ENCODE measurements at places on chromosomes 7 and 10.

- no peak overlapping the region for H3K4me3 ChIP-seq
- peaks cover 13% of the 10 kb centered on the region for H3K27me3 ChIP-seq
- no peak for DNase-seq
- H3K4me1 ChIP-seq = peaks cover 65% of the 10 kb centered on the region
- H3K36me3 ChIP-seq = no peaks in the 10 kb centered on the region
- peak overlapping the region; percentile 9 for H3K27ac ChIP-seq
Observed at GRCh38 chr7:24974026-24974832, 5.7 kb downstream of the OSBPL3 start.

GRCh38 chr10:73781548-73781878 lies 335 bp upstream of the CHCHD1 start:
- no peak for DNase-seq
- H3K27me3 ChIP-seq = no peaks in the 10 kb centered on the region
- peaks cover 13% of the 10 kb centered on the region for H3K36me3 ChIP-seq
- H3K27ac ChIP-seq = peak overlapping the region; percentile 99
- H3K4me1 ChIP-seq = peaks cover 31% of the 10 kb centered on the region

DNA sequence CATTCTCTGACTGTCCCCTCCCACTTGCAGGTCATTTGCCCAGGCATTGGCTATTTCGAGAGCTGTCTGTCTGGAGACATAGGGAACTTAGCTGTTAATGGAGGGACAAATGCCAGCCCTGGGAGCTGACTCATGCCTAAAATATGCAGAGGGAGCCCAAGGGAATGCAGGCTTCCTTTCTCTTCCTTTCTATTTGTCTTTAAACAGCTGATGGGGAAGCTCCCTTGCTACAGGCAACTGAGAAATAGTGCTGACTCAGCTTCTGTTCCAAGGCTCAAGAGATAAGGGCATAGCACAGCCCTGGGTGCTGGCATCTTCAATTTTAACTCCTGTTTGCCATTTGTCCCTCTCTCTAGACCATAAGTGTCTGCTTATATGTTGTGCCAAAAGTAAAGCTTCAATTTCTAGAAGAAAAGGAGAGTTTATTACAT lies 82.7 kb upstream of the C1GALT1 start:
- H3K36me3 ChIP-seq = no peaks in the 10 kb centered on the region
- H3K27ac ChIP-seq = peak overlapping the region; percentile 92
- H3K27me3 ChIP-seq = no peaks in the 10 kb centered on the region
- DNase-seq = peak; percentile 84

DNA sequence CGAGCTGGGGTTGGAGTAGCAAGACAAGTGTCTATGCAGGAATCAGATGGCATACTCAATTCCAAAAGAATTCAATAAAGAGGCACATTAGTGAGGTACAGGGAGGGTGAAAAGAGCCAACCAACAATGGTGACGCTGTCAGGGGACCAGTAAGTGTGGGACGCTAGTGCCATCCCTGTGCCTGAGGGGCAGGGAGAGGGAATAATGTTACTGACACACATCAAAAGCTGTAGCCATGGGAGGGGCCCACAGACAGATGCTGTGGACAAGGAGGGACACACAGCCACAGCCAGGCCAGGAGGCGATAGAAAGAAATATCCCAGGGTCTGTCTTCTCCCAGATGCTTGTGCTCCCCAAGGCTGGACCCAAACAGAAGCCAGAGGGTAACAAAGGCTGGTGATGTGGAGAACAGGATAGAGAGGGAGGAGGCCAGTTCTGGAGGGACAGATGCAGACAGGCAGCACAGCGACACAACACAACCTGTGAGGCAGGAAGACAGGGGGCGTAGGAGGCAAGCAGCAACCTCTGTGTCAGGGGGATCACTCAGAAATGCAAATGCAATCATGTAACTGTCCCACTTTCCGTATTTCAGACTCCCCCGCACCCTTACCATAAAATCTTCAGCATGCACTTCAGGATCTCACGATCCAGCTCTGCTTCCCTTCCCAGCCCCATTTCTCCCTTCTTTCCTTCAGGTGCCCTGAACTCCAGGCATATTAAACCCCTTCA lies 240.5 kb upstream of the FZD8 start:
- peaks cover 27% of the 10 kb centered on the region for H3K4me1 ChIP-seq
- no peak overlapping the region for H3K27ac ChIP-seq
- H3K36me3 ChIP-seq = peaks cover under 1% of the 10 kb centered on the region
- H3K4me3 ChIP-seq = no peak overlapping the region

DNA sequence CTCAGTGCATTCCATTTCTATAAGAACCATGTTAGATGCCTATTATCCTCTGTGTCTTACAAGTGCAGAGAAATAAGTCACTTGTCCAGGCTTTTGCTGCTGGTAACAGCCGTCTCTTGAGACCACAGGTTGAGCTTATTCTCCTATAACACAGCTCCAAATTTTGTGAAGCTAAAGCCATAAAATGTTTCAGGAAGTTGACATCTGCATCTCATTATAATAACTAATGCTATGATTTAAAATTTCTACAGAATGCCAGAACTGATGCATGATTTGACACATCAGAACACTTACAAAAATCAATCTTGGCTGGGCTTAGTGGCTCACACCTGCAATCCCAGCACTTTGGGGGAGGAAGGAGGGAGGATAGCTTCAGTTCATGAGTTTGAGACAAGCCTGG lies 986.9 kb downstream of the TYW1 start:
- H3K36me3 ChIP-seq = no peaks in the 10 kb centered on the region
- no peaks in the 10 kb centered on the region for H3K4me1 ChIP-seq
- DNase-seq = no peak
- H3K27ac ChIP-seq = no peak overlapping the region
- H3K4me3 ChIP-seq = no peak overlapping the region
- no peaks in the 10 kb centered on the region for H3K27me3 ChIP-seq

GRCh38 chr10:102001435-102002068 lies 54.4 kb downstream of the ARMH3 start:
- H3K27ac ChIP-seq = 0 out of 2 replicates have a peak overlapping the region, but pooled peaks have one; percentile 28
- H3K4me1 ChIP-seq = no peaks in the 10 kb centered on the region
- no peaks in the 10 kb centered on the region for H3K27me3 ChIP-seq
- peaks cover 20% of the 10 kb centered on the region for H3K36me3 ChIP-seq
- no peak overlapping the region for H3K4me3 ChIP-seq

DNA sequence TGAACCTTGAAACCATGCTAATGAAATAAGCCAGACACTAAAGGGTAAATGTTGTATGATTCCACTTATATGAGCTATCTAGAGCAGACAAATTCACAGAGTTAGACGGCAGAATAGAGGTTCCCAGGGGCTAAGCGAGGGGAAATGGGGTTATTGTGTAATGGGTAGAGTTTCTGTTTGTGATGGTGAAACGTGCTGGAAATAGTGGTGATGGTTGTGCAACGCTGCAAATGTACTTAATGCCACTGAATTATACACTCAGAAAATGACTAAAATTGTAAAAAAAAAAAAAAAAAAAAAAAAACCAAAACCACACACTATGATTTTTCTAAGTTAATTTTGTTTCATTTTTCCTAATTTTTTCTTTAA lies 30.0 kb downstream of the SFXN4 start:
- no peaks in the 10 kb centered on the region for H3K27me3 ChIP-seq
- no peak for DNase-seq
- no peak overlapping the region for H3K4me3 ChIP-seq
- H3K36me3 ChIP-seq = peaks cover 38% of the 10 kb centered on the region
- H3K27ac ChIP-seq = no peak overlapping the region
- no peaks in the 10 kb centered on the region for H3K4me1 ChIP-seq

- H3K4me1 ChIP-seq = peaks cover 36% of the 10 kb centered on the region
- H3K36me3 ChIP-seq = peaks cover 5% of the 10 kb centered on the region
- peak overlapping the region; percentile 98 for H3K4me3 ChIP-seq
- H3K27ac ChIP-seq = peak overlapping the region; percentile 99
- no peak for DNase-seq
Observed at GRCh38 chr10:87862679-87863052, 667 bp downstream of the KLLN start.

DNA sequence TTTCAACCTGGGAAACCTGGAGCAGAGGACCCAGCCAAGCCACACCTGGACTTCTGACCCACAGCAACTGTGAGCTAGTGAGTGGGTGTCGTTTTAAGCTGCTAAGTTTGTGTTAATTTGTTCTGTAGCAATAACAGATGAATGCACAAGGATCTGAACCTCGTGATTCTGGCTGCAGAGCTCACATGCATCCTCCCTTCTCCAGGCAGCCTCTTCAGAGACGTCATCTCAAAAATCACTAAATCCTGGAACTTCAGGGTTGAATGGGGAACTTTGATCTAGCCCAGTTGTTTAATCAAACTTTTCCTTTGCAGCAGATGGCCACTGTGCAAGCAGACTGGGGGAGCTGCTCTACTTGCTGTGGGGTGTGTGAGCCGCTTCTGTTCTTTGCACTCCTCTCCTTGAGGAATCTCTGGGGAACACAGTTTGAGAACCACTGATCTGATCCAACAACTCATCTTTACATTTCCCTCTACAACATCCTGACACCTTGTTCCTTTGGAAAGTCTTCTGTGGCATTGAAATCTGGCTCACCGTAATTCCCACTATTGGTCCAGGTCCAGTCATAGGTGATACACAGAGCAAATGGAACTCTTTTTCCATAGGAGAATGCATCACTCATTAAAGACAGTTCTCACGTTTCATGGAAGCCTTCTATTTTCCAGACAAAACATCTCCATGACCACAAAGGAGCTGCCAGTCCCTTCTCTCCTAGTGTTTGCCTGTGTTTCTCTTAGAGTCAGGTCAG lies 90.3 kb downstream of the CHN2 start:
- DNase-seq = no peak
- peaks cover 34% of the 10 kb centered on the region for H3K4me1 ChIP-seq
- H3K27ac ChIP-seq = no peak overlapping the region
- H3K4me3 ChIP-seq = no peak overlapping the region
- H3K27me3 ChIP-seq = no peaks in the 10 kb centered on the region

- no peak overlapping the region for H3K4me3 ChIP-seq
- no peaks in the 10 kb centered on the region for H3K36me3 ChIP-seq
- no peak overlapping the region for H3K27ac ChIP-seq
- peak; percentile 79 for DNase-seq
- peaks cover 4% of the 10 kb centered on the region for H3K27me3 ChIP-seq
Observed at GRCh38 chr10:103592186-103593021, 98.9 kb downstream of the NEURL1 start.

GRCh38 chr7:149742075-149742701 lies 31.2 kb downstream of the ZNF467 start:
- DNase-seq = peak; percentile 88
- H3K4me1 ChIP-seq = peaks cover 3% of the 10 kb centered on the region
- H3K4me3 ChIP-seq = peak overlapping the region; percentile 73

GRCh38 chr7:73866446-73866767 lies 5.4 kb downstream of the TMEM270 start:
- no peak overlapping the region for H3K27ac ChIP-seq
- H3K4me1 ChIP-seq = peaks cover 14% of the 10 kb centered on the region
- H3K27me3 ChIP-seq = no peaks in the 10 kb centered on the region

GRCh38 chr10:123013456-123014419 lies 4.9 kb downstream of the ACADSB start:
- H3K4me3 ChIP-seq = no peak overlapping the region
- H3K27me3 ChIP-seq = peaks cover 64% of the 10 kb centered on the region
- peaks cover 52% of the 10 kb centered on the region for H3K4me1 ChIP-seq
- DNase-seq = no peak
- peaks cover 28% of the 10 kb centered on the region for H3K36me3 ChIP-seq

DNA sequence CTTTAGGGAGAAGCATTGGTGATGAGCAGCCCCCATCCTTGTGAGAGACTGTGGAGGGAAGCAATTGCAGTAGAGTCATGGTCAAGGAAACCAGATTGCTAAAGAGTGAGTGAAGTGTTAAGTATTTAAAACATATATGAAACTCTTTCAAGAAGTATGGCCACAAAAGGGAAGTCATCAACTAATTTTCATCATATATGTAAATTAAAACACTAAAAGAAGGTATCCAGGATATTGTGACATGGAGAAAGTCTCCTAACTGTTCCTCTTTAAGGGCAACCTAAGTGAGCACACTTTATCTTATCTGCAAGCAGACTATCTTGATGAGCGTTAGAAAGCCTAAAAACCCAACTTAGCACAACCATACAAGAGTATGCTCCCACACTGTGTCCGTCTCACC lies 69.7 kb downstream of the CD36 start:
- peaks cover 3% of the 10 kb centered on the region for H3K27me3 ChIP-seq
- H3K4me1 ChIP-seq = peaks cover 16% of the 10 kb centered on the region
- no peak for DNase-seq
- H3K36me3 ChIP-seq = peaks cover 7% of the 10 kb centered on the region
- H3K27ac ChIP-seq = no peak overlapping the region
- H3K4me3 ChIP-seq = no peak overlapping the region

- H3K4me3 ChIP-seq = no peak overlapping the region
- H3K36me3 ChIP-seq = peaks cover 88% of the 10 kb centered on the region
- H3K27me3 ChIP-seq = peaks cover 8% of the 10 kb centered on the region
- no peaks in the 10 kb centered on the region for H3K4me1 ChIP-seq
- no peak for DNase-seq
Observed at GRCh38 chr7:153406486-153406872, 645.7 kb upstream of the DPP6 start.

- no peak overlapping the region for H3K4me3 ChIP-seq
- H3K27ac ChIP-seq = no peak overlapping the region
- no peaks in the 10 kb centered on the region for H3K4me1 ChIP-seq
- H3K36me3 ChIP-seq = peaks cover 13% of the 10 kb centered on the region
- peak; percentile 28 for DNase-seq
- H3K27me3 ChIP-seq = no peaks in the 10 kb centered on the region
Observed at GRCh38 chr10:27223964-27224363, 16.6 kb downstream of the ACBD5 start.

GRCh38 chr7:148500978-148501377 lies 89.6 kb upstream of the C7orf33 start:
- peak overlapping the region; percentile 30 for H3K4me3 ChIP-seq
- DNase-seq = no peak
- H3K36me3 ChIP-seq = no peaks in the 10 kb centered on the region
- no peak overlapping the region for H3K27ac ChIP-seq
- H3K4me1 ChIP-seq = peaks cover 36% of the 10 kb centered on the region

DNA sequence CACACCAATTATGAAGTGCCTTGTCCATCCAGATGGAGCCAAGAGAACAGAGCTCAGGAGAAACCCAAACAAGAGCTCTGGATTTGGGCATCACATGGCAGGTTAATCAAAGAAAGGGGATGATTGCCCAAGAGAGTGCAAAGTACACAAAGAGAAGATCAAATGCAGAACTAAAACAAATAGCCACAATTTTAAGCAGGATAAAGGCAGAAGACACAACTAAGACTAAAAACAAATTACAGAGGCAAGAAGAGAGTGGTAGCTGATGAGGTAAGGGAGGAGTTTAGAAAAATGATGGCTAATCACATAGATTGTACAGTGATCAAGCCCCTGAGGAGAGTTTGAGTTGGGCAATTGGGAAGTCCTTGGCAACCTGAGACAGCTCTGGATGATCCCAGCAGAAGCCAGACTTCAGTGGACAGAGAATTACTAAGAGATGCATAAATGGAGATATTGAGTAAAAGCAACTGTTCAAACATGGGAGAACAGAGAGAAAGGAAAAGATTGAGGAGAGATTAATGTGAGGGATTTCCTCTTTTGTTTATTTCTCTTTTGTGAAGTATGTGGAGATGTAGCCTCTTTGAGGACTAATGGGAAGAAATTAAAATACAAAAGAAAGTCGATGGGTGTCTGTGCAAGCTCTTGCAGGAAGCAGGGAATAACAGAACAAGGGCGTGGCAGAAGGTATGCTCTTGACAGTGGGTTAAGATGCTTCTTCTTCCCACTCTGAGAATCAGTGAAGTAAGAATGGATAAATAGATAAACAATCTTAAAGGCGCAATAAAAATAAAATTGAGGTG lies 101.9 kb downstream of the LRRN3 start:
- no peaks in the 10 kb centered on the region for H3K36me3 ChIP-seq
- DNase-seq = no peak
- H3K4me3 ChIP-seq = no peak overlapping the region

GRCh38 chr10:55398497-55398882 lies 597.5 kb upstream of the PCDH15 start:
- H3K36me3 ChIP-seq = no peaks in the 10 kb centered on the region
- no peak for DNase-seq

GRCh38 chr7:110835218-110835617 lies 255.7 kb upstream of the LRRN3 start:
- DNase-seq = no peak
- H3K4me3 ChIP-seq = no peak overlapping the region
- no peak overlapping the region for H3K27ac ChIP-seq
- H3K27me3 ChIP-seq = no peaks in the 10 kb centered on the region
- peaks cover 21% of the 10 kb centered on the region for H3K4me1 ChIP-seq
- H3K36me3 ChIP-seq = 0 out of 2 replicates have a peak, but pooled peaks cover 3% of the 10 kb centered on the region
